Suppressor macrophage treated with lipopolysaccharide for 4 hours (primary cell): ENCODE measurements at places on chromosomes 12 and 14.

DNA sequence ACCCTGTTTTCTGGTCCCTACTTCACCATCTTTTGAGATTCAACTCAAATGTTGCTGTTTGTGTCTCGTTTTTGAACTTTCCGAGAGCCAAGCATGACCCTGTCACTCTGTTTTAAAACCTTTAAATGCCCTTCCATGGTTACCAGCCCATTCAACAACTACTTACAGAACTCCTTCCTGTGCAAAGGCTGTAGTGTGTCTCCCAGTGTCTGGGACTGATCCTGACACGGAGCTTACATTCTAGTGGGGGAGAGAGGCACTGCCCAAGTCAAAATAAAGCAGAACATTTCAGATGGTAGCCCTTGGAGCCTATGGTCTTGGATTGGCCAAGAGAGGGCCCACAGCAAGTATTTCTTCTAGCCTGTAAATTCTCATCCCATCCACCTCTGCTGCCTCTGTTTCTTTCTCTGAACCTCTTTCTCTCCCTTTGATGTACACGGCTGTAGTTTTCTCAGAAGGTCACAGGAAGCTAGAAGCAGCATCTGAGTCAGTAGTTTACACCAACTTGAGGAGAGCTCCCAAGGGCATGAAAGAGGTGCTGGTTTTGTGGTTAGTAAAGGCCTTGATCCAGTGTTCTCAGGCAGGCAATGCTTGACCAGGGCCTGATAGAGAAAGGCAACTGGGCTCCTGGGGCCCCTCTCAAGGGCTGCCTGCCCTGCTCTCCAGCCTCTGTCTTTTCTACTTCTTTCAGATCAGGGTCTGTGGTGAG lies 42.3 kb upstream of the SLC24A4 start:
- no peak for DNase-seq

DNA sequence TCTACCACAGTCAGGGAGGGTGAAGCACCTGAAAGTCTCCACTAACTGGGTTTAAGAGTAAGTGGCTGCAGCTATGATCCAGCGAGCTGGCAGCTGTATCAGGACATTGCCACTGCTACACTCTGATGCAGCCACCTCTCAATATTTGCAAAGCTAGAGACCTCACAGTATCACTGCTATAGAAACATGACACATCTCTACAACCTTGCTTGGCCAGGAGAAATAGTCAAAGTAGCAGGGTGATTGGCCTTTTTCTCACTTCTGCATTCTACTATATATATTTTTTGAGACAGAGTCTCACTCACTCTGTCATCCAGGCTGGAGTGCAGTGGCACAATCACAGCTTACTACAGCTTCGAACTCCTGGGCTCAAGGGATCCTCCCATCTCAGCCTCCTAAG lies 9.3 kb upstream of the FMNL3 start:
- DNase-seq = peak; percentile 16

GRCh38 chr14:23285530-23286019 lies 357 bp downstream of the HOMEZ start:
- no peak for DNase-seq

GRCh38 chr12:95418142-95418541 lies 55.8 kb upstream of the METAP2 start:
- no peak for DNase-seq

- no peak for DNase-seq
Observed at GRCh38 chr12:3496957-3497356, 6.0 kb downstream of the PRMT8 start.

DNA sequence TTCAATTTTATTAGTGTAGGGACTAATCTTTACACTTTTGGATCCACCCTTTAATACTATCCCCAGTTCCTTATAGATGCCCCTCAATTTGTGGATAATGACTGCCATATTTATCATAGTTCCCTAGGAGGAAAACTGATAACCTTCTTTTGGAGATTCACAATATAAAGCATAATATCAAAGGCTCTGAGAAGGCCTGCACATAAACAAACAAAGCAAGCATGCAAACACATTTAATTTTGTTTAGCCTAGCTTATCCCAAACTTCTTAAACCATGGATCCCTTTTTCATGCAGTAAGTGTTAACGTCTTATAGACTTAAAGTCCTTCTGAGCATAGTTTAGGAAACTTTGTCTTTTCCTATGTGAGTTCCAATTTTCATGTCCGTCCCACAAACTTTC lies 290.4 kb upstream of the TBX3 start:
- no peak for DNase-seq

GRCh38 chr12:75714462-75715322 lies 203.3 kb upstream of the KRR1 start:
- DNase-seq = no peak

DNA sequence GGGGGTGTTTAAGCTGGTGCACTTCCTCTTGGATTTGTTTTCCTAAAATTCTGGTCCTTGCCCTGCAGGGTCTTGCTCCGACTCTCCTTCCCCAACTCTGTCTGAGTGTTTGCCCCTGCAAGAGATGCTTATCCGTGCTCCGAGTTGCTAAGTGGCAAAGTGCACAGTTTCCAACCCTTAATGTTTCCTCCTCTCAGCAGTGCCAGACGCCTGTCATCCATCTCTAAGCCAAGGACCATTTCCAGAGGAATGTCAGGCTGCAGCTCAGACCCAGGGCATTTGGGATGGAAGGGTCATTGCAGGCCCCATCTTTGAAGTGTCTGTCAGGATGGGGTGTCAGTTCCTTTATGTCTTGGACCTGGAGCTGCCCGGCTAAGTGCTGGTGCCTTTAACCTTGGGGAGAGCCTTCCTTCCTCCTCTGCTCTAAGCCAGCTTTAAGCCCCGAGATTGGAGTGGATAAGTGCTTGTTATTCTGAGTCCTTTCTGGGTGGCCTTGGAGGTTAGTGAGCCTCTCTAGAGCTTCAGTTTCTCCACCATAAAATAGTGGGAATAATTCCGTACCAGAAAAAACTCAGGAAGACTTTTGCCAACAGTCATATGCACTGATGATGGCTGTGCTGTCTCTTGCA lies 15.0 kb downstream of the WNT5B start:
- no peak for DNase-seq

- no peak for DNase-seq
Observed at GRCh38 chr12:115078990-115079389, 395.0 kb upstream of the TBX3 start.

DNA sequence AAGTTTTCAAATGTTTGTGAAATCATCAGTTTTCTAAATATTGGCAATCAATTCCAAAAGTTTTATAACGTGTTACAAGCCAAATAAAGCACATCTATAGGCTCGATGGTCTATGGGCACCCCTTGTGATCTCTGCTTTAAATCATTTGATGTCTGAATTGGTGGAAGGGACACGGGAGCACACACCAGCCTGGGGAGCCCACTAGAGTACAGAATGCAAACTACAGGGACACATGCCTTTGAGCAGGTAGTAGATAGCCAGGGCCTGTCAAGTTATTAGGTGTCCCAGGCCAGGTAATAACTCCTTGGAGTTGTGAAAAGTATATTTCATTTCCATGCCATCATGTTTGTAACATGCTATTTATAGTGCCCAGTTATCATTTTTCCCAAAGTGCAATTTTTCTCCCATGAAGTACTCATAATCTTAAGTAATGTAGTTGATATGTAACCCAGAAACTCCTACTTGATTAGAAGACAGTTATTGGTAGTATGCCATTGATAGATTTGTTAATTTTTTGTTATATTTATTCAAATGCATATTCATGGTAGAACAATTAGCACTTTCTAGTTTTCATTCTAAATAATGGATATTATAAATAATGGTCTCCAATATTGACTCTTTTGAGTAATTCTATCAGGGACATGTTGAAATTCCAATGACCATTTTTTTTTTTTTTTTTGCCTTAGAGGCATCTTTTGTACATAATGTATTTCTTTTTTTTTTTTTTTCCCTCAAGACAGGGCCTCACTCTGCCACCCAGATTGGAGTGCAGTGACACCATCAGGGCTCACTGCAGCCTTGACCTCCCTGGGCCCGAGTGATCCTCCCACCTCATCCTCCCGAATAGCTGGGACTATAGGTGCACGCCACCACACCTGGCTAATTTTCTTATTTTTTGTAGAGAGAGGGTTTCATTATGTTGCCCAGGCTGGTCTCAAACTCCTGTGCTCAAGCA lies 96.9 kb upstream of the FGD4 start:
- DNase-seq = peak; percentile 17

DNA sequence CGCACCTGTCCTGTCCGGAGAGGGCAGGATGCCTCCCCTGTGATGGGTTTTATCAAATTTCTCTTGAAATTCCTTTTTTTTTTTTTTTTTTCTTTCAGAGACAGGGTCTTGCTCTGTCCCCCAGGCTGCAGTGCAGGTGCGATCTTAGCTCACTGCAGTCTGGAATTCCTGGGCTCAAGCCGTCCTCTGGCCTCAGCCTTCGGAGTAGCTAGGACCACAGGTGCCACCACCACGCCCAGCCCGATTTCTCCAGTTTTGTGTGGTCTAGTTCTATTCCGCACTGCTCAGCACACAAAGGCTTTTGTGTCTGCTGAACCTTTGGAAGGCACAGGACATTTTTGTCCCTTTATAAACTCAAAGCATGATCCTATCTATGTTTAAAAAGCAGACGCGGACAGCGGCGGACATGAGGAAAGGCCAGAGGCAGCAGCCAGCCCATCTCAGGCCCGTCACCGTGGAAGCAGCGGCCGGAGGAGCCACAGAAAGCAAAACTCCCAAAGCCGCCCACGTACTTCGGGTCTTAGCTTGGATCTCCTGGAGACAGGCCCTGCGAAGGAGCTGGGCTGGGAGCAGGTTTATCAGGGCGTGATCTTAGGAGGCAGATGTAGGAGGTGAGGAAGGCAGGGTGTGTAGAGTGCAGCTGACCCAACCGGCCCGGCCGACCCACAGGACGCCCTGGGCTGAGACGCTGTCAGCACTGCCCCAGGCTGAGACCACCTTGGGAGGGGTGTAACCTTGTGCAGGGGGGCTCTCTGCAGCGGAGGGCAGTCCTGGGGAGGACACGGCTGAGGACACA lies 30.9 kb upstream of the FBRSL1 start:
- DNase-seq = no peak

- DNase-seq = no peak
Observed at GRCh38 chr14:85660243-85660922, 130.4 kb downstream of the FLRT2 start.

DNA sequence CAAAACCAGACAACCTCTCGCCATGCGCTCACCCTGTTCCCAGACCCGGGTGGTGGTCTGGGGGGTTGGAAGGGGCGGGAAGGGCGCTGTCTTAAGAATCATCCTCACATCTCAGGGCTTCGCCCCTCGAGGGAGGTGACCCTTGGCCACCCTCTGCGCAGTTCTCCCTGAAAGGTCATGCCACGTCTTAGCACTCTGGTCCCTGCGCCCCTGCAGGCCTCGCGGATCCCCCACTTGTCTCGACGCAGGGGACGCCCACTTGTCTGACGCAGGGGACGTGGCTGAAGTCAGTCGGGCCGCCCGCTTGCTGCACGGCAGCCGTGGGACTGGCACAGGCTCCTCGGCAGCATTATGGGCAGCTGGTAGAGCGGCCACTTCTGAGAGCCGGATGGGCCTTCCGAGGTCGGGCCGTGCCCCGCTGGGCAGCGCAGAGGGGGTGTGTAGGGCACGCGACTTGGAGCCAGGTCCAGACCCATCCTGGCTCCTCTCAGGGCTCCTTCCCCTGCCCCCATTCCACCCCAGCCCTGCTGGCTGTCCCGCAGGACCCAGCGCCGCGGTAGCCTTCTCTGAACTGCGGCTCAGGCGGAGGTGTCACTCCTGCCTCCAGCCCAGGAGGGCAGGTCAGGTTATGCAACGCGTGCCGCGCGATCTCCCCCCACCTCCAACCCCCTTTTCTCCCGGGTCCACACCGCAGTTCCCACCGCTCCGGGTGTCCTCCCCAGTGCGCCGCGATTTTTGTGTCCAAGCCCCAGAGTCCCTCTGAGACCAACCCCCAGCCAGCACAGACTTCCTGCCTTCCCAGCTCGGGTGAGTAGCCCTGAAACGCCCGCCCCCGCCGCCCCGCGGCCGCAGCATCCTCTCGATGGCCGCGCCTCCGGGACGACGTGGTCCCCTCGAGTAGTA lies 40.9 kb upstream of the CAPRIN2 start:
- peak; percentile 39 for DNase-seq

GRCh38 chr12:124464830-124465229 lies 102.6 kb downstream of the NCOR2 start:
- DNase-seq = no peak

DNA sequence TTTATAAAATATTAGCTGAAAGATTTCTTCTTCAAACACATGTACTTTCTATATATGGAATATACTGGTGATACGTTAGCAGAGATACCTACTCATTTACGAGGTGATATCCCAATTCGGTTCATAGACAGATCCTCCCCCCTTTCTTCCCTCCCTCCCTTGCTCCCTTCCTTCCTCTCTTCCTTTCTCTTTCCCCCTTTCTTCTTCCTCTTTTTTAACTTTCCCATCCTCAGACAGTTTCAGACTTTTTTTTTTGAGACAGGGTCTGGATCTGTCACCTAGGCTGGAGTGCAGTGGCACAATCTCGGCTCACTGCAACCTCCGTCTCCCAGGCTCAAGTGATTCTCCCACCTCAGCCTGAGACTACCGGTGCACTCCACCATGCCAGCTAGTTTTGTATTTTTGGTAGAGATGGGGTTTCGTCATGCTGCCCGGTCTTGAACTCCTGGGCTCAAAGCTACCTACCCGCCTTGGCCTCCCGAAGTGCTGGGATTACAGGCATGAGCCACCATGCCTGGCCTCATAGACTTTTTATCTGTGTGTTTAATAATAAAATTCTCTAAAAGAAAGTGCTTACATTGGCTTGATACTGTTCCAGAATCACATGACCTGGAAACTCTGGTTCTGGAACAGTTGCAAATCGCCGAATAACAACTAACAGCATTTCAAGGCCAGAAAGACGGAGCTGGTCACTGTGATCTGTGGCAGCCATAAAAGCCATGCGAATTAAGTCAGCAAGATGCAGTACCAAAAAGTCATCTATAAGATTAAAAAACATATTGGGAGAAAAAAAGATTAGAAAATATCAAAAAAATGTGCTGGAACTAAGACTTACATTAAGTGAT lies 99.2 kb downstream of the HEATR5A start:
- DNase-seq = no peak

DNA sequence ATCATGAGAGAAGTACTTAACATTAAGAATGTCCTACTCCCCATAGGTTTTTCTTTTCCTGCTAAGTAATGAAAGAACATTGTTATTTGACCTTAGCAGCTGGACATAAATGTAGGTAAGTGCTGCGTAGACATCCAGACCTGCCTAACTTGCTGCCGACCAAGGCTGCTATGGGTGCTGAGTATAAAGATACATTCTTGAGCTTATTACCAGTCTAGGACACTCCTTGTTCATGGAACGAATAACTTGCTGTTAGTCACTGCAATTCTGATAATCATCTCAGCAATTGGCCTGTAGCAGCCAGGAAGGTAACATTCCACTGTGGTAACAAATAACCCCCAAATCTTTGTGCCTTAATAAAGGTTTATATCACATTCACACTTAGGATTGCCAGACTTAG lies 478.1 kb downstream of the VRK1 start:
- DNase-seq = no peak
